Thoracic aorta (tissue), 2 donors: ENCODE measurements at places on chromosomes 4 and X. TPM values are rescaled to one million over a fixed set of nuclear protein-coding genes. Genes with fewer than 3 reads are reported as not detected.

DNA sequence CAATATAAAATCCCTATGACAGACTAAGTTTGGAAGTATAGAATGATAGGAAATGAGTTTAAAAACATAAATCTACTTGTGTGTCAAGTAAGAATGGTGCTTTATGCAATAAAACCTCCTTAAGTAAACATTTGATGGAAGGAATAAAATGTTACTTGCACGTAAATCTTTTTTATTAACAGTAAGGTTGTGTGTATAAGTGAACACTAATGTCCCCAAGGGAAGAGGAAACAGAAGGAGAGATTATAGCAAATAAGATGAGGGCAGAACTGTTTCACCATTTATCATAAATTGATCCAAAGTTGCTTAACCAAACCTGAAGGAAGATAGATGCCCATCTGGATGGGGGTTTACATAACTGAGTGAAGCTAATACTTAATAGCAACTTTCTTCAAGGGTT lies 86.8 kb downstream of the FRMPD4 start:
- DNase-seq = no peak

EMCN gene
- total RNA-seq = 65.6 TPM

- DNase-seq = no peak
Observed at GRCh38 chr4:90146306-90146705, 19.1 kb downstream of the CCSER1 start.

- DNase-seq = no peak
Observed at GRCh38 chr4:73309211-73309610, 50.6 kb upstream of the ANKRD17 start.

GRCh38 chr4:7506119-7506518 lies 71.4 kb upstream of the PSAPL1 start:
- DNase-seq = no peak

TRAPPC2 gene
- 15.0 TPM for total RNA-seq

- no peak for DNase-seq
Observed at GRCh38 chr4:55447108-55447708, 51.5 kb downstream of the TMEM165 start.

DNA sequence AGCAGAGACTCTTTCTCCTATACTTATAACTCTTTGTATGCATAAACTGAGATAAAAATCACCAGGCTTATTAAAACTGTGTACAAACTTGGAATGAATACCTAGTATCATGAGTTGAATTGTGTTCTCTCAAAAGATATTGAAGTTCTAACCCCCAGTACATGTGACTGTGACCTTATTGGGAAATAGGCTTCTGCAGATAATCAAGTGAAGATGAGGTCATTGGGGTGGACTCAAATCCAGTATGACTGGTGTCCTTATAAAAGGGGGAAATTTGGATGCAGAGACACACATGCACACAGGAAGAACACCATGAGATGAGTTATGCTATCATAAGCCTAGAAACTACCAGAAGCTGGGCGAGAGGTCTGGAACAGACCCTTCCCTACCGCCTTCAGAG lies 26.2 kb downstream of the ZNF827 start:
- no peak for DNase-seq

- no peak for DNase-seq
Observed at GRCh38 chrX:47222751-47223350, 4.4 kb downstream of the CDK16 start.

FAM200B gene
- total RNA-seq = 35.2 TPM

FHDC1 gene
- 0.27 TPM for total RNA-seq

DNA sequence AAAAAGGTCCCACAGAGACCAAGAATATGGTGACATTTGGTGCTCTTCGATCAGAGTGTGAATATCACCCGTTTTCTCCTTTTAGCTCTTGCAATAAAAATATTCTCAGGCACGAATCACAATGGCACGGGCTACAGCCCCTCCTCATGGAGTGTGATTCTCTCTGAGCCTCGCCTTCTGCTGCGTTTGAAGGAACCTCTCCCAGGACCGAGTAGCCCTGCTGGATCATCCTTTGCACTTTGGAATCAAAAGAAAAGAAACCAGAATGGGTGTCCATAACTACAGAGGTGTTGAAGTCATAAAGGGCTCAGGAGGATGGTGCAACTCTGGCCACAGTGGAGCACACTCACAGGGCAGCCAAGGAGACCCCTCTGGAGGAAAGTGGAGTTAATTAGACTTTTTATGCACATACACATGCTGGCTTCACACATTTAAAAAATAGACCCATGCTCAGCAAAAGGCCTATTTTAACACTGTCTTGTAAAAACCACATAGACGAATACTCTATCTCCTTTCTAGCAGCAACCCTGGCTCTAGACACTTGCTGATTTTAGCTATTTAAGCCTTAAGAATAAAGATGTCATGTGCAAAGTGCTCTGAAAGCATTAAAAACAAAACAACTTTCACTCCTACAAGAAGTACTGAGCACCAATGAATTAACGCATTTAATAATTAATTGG lies 19.1 kb downstream of the MAML3 start:
- no peak for DNase-seq

NUDT11 gene
- 1.8 TPM for total RNA-seq

DNA sequence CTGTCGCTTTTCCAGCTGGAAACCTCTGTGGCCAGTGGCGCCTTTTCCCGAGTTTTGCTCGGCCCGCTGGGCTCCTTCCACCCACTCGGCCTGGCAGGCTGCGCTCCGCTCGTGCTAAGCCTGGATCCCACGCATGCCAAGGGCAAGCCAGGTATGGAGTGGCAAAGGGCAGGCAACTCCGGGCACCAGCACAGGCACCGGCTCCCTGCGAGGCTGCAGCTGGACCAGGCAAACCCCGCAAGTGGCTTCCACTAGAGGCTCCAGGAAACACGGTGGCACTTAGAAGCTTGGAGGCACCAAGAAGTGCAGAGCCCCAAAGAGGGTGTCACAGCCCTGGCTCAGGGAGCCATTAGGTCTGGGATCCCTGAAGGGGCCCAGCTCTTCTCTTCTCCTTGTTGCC lies 59.5 kb downstream of the PPA2 start:
- no peak for DNase-seq

GRK4 gene
- total RNA-seq = 6.9 TPM

DNA sequence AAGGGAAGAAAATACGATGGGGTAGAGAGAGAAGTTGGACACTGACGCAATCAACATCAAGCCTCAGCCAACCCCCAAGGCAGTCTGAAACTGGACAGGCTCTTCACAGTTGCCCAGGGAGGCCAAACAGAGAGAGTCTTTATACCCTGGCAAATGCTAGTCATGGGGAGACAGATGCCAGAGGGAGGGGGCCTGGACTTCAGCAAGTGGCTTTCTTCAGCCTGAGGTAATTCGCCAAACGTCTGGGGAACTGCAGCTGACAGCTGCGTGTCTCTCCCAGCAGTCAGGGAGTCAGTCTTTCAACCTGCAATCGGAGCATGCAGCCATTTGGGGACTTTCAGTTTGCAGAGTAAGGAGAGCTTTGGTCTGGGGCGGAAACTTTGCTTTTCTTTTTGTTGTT lies 521.6 kb downstream of the TRIML1 start:
- DNase-seq = no peak

DNA sequence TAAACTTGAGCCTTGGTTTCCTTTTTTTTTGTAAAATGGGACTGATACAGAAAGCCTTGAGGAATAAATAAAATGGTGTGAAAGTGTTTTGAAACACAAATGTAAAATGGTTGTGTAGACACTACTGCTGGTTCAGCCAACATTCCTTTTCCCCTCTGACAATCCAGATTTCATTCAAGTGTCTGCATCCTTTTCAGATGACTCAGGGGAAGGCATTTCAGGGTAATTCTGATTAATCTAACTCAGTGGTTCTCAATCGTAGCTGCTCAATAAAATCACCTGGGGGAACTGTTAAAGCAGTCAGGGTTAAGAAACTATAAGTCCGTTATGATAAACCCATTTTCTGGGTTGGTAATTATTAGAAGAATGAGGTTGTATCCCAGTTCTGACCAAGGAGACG lies 4.6 kb downstream of the ARHGAP10 start:
- DNase-seq = no peak

DNA sequence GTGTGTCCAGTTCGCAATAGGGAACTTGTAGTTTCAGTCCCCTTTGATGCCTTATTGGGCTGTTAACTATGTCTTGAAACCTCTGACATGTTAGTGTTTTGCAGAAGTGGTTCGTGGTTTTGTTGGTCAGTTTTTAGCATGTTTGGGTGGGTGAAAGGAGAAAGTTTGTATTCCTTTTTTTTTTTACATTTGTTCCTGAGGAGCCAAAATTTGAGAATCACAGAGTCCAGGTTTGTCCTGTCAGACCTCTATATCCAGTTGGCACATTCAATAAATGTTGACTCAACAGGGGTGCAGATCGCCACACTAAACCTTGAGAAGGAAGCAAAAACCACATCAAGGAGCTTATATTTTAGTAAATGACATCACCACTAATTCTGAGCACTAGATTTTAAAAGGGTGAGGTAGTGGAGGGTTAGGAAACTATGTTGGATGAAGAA lies 26.2 kb downstream of the DLG3 start:
- DNase-seq = no peak

GRCh38 chrX:136619899-136620505 lies 28.0 kb upstream of the CD40LG start:
- DNase-seq = no peak

- DNase-seq = no peak
Observed at GRCh38 chr4:124018383-124019317, 622.1 kb downstream of the SPRY1 start.

DNA sequence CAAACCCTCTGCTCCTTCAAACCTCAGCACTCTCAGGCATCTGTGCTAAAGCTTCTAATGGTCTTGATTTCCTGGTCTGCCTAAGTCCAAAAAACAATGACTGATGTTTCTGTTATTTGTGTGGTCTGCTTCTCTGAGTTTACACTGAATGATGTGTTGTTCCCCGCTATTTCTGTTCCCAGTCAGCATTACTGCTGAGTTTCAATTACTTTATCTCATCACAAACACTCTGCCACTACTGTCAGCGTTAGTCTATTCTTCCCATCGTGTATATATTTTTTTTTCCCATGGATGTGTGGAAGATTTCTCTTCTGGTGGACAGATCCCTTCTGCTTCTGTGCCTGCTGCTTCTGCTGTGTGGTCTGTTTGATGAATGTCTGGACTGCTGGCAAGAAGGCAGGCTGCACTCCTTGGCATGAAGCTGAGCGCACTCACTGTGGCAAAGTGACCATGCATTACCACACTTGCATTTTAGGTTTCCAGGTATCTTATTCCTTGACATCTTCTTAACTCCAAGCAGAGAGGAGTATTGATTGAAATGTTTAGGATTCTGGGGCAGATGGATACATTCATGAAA lies 106.9 kb upstream of the PAQR3 start:
- DNase-seq = no peak

DNA sequence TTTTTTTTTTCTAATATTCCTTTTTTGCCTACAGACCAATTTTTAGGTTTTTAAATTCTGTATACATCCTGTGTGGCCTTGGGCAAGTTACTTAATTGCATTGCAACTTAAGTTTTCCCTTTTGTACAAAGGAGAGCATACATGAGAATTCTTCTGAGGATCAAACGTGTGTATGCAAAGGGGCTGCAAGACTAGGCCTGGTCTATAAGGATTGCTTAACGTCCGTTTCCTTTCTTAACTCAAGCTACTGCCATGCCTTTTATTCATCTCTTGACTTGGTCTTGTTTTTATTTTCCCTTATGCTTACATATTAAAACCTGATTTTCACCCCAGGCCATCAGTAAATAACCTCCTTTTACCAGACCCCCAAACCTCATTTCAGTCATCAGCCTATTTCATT lies 13.6 kb downstream of the RBPJ start:
- DNase-seq = no peak

GRCh38 chr4:112277705-112278448 lies 7.8 kb downstream of the TIFA start:
- DNase-seq = no peak

GDI1 gene
- 99.4 TPM for total RNA-seq

GRCh38 chrX:8914681-8915080 lies 113.5 kb upstream of the FAM9A start:
- no peak for DNase-seq

- DNase-seq = no peak
Observed at GRCh38 chrX:42825201-42825600, 47.2 kb upstream of the PPP1R2C start.

- DNase-seq = no peak
Observed at GRCh38 chr4:126799971-126800574, 832.7 kb upstream of the INTU start.

MUC7 gene
- not detected for total RNA-seq

LEF1 gene
- total RNA-seq = 0.54 TPM

DNA sequence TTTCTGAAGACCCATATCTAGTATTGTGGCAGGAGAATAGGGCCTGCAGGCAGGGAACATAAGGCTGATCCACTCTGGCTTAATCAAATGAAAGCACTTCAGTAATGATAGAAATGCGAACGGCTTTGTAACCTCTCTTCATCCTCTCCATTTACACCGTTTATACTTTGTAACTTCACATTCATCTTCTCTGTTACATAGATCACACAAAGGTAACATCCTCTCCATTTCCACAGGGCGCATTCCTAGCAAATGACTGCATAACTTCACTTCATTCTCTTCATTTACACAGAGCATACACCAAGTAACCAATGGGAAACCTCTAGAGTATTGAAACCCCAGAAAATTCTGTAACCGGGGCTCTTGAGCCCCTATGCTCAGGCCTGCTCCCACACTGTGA lies 65.5 kb upstream of the SLC34A2 start:
- no peak for DNase-seq

PNMA3 gene
- total RNA-seq = not detected

GRCh38 chrX:57640674-57641016 lies 39.4 kb downstream of the NLRP2B start:
- DNase-seq = no peak

DNA sequence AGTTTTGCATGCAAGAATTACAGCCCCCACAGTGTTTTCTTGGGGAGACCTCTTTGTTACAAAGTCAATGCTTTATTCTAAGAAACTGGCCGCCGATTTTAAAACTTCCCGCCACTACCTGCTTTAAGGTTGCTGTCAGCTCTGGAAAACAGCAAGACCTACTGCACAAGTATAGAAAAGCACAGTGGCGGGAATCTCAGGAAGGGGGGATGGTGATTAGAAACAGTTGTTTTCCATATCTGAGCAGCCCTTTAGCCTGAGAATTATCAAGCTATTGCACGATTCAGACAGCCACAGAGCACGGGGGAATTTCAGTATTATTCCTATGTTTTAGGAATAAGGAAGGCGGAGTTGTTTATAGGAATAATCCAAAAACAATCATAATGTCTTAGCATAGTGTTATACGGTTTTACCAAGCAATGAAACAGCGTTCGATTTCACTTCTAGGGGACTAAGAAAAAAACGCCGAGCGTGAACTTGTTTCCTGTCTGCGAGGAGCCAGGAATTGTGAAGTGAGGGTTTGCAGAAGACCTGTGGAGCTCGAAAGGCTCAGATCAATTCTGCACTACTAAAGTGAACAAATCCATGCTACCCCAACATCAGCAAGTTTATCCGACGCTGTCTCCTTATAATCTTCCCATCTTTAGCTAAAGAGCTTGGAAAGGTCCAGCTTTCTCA lies 81.3 kb downstream of the HMGN5 start:
- no peak for DNase-seq
